ENCODE measurements at places on chromosomes 11 and 22. TPM values are rescaled to one million over a fixed set of nuclear protein-coding genes. Genes with fewer than 3 reads are reported as not detected.

The SMIM35 gene
- not detected for total RNA-seq

DNA sequence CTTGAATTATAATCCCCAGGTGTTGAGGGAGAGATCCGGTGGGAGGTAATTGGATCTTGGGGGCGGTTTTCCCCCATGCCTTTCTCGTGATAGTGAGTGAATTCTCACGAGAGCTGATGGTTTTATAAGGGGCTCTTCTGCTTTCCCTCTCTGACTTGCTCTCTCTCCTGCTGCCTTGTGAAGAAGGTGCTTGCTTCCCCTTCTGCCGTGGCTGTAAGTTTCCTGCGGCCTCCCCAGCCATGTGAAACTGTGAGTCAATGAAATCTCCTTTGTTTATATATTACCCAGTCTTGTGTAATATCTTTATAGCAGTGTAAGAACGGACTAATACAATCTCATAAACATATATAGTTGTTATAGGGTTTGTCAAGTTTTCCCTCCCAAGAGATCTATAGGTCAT is 32.8 kb downstream of the KCNE3 start:
- no peak for DNase-seq

DNA sequence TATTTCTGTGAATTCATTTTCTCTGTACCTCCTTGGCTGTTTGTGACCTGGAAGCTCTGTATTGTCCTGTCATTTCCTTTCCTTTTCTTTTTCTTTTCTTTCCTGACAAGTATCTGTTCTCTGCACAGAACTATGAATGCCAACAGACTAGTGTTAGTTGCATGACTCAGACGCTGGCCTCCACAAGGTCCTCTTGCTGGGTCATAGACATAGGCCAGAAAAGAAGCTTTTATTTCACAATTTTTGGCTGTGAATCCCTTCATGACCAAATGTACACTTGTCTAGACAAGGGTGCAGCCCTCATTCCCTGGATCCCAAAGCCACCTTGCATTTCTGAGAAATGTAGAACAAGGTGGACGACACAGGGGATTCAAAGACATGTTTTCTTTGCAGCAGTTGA is 104.1 kb upstream of the MTNR1B start:
- DNase-seq: no peak

DNA sequence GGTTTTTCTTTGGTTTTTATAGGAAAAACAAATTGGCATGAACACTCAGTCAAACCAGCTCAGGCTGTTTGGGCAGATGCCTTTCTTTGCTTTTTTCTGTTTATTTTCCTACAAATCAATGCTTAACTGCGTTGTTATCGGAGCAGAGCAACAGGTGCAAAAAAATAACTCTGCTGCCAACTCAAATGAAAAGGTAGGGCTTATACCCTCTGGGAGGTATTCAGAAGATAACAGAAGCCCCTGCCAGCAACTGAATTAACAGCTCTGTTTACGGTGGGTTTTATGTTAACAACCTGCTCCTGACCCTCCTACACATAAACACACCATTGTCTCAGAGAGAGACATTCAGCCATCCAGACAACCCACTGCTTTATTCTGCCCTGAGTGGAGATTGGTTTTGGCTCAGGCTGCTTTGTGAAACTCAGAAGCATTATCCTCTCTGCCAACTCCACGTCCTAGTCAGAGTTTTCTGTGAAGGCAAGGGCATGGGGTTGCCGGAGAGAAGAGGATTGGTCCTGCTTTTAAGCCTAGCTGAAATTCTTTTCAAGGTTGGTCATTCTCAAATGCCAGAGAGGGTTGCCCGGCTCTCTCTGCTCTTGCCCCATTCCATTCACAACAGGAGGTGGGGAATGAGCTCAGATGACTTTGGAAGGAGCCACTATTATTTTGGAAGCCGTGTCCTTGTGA is 11.4 kb downstream of the EHF start:
- DNase-seq: no peak

DNA sequence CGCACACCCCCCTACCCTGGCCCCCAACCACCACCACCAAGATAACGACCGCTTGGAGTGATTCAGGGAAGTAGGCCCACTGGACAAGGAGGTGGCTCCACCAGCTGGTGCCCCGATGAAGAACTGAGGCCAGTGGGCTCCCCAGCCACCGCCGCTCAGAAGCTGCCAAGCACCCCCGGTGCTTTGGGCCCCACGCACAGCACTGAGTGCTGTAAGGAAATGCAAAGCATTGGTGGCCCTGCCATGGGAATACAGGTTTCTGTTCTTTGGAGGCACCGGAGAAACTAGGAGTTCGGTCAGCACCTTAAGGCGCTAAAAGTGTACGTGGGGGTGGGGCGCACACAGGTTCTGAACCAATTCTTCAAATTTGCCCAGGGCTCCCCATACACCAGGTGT is 664 bp upstream of the PRSS23 start:
- DNase-seq: no peak

GRCh38 chr22:47634347-47634746 is 871.9 kb downstream of the TBC1D22A start:
- DNase-seq: no peak

The GPR83 gene
- not detected for total RNA-seq

Data from foreskin keratinocyte (primary cell).